GM12865 (cell line): ENCODE measurements at places on chromosomes 12 and 14.
A peak's percentile ranks its signal among the peaks of the same experiment; 100 is the strongest.

DNA sequence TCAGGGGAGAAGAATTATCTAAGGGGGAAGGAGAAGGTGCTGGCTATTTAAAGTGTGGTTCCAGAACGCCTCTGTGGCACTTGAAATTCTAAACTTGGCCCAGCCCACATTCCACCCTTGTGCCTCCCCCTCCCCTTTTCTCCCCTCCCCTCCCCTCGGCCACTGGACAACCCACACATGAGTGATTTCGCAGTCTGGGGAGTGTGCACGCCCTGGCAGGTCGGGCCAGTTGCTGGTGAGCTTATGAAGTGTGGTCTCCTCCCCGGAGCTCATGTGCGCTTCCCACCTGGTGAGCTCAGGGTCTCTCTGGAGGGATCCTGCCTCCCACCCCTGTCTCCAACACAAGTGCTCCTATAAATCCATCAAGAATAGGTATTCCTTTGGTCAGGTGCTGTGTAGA is at the start of gene SLC6A13:
Gene SLC6A13 (minus strand): TSS at position 20 of the 400 bp plus-strand sequence. CDS start 2,784 bp downstream, outside the sequence.
- no peak for DNase-seq

GRCh38 chr12:124428136-124428791 is 133.4 kb downstream of the RFLNA start:
- no peak for DNase-seq

GRCh38 chr14:96077983-96078624 is 38.9 kb downstream of the C14orf132 start:
- DNase-seq: peak; percentile 66

DNA sequence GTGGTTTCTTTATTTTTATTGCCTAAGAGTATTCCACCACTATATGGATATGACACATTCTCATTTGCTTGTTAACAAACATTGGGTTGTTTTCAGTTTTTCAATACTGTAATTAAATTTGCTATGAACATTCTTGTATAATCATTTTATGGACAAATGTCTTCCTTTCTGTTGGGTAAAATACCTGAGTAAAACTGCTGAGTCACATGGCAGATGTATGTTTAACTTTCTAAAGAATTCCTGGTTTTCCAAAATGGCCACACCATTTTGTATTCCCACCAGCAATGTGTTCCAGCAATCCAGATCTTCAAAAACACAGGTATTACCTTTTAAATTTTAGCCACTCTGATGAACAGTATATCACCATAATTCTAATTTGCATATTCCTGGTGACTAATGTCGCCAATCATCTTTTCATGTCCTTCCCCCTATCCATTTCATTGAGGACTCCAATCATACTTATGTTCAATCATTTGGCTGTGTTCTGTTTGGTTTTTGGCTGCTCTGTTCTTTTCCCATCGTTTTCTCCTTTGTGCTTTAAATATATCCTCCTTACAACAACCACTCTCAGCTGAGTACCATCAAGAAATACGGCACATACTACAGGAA is 36.0 kb downstream of the CDK17 start:
- DNase-seq: no peak

GRCh38 chr12:94770791-94771190 is 120.4 kb upstream of the TMCC3 start:
- DNase-seq: no peak

DNA sequence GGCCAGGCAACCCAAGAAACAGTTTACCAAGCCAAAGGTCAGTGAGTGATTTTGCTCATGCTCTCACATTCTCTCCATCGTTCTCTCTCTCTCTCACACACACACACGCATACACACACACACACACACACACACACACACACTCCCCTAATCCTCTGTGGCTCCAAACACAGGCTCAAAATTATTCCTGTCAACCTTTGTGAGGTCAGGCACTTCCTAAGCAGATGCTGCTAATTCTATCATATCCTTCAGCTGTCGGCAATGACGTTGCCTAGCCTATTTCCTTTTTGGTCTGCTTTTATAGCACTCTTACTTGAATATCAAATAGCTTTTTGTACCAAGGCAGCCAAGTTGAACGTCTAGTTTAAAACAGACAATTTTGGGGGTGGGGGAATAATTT is 98.9 kb upstream of the EGLN3 start:
- no peak for DNase-seq

DNA sequence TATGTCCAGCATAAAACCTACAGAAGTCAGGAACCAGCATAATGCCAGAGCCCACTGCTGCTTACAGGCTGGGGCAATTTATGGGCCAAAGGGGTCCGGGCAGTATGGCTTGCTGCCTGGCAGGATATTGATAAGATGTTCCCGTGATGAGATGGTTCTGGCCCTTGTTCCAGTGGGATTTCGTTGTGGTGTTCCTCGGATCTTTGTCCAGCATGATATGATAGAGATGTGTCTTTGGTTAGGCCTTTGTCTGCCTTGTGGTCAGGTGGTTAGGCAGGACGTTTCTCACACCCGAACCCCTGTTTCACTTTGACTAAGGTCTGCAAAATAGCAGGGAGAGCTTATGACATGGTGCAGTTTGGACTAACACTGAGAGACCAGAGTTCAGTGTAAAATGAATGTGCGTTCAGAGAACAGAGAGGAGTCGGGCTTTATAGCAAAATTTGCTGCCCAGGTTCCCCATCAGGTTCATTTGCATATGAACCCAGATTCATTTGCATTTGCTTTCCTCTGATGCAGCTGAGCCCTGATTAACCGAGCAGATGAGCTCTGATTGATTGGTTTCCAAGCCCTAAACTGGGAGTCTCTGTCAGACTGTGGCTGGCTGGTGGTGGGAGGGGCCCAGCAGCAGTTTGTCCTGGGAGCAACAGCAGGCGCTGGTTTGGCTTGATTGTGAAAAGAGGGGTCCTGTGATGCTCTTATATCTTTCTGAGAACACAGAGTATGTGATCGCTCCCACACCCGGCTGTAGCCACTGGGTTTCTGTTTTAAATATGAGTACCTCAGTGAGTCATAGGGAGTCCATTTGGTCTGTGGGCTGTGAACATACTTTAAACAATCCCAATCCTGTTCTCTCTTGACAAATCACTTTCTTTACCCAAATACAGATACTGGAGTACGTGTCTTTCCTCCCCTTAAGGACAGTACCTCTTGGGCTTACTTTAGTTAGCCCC is 156.3 kb upstream of the PZP start:
- DNase-seq: peak; percentile 97

- DNase-seq: no peak
These were observed 37.4 kb downstream of the DAD1 start for GRCh38 chr14:22551605-22551997.

- DNase-seq: no peak
These were observed 43.1 kb downstream of the FRS2 start for GRCh38 chr12:69513297-69513696.
